ENCODE measurements at places on chromosomes 7 and 10.

DNA sequence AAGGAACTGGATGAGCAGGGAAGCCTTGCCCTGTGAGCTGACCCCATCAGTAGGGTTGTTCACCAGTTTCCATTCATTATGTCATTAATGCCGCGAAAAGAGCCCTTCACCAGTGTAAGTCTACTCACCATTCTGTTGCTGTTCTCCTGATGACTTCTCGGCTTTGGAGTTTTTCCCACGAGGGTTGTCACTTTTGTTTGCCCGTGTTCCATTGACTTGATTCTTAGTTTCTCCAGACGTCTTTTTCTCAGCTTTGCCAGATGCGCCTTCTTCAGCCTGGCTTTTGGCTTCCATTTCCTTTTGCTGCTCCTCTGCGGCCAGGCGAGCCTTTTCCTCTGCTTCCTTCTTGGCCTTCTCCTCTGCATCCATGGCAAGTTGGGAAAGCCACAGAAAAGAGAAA, 128.8 kb downstream of the PPP1R17 start:
- no peak for DNase-seq

GRCh38 chr7:36153571-36154097, 580 bp downstream of the EEPD1 start:
- DNase-seq, result no peak

DNA sequence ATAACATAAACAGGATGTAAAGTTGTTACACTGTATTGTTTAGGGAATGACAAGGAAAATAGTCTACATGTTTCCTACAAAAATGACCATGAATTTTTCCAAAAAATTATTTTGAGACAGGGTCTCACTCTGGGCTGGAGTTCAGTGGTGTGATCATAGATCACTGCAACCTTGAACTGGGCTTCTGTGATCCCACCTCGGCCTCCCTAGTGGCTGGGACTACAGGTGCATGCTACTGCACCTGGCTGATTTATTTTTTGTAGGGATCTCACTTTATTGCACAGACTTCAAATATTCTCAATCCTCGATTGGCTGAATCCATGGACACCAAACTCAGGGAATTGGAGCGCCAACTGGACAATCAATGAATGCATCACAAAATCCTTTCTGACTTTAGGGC, 6.6 kb downstream of the CHCHD2 start:
- DNase-seq, result no peak

- DNase-seq, result peak; percentile 61
These were observed at the start of gene CASD1 for GRCh38 chr7:94509264-94509886. TSS of gene CASD1 (plus strand) at chr7:94509809. CDS start at chr7:94510085, 276 bp downstream.

- DNase-seq, result peak; percentile 84
These were observed 94.6 kb upstream of the MACROH2A2 start for GRCh38 chr10:69957886-69958555.

GRCh38 chr10:104613406-104613805, 27.7 kb upstream of the SORCS3 start:
- DNase-seq, result no peak

DNA sequence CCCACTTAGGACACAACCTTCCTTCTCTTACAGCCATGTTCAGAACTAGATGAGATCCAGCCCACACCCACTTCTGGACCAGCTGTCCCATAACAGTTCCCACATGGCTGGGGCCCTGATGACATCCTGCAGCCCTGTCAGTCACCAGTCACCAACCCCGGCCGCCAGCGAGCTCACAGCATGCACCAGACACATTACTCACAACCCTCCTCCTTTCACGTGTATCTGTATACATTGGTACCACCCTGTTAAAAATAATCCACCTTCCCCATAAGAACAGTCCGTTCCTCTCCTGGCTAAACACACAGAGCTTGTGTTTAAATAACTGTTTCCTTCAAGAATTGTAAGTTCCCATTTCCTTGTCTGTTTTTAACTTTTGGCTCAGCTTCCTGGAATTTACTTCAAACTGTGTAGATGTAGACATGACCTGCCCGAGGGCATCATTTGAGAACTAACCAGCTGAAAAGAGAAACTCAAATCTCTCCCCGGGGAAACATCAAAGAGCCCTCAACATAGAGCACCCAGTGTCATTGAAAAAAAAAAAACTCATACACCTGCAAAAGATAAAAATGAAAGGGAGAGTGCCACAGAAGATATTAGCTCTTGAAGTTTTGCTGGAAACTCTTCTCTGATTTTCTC, 26.0 kb upstream of the PRLHR start:
- DNase-seq, result no peak

DNA sequence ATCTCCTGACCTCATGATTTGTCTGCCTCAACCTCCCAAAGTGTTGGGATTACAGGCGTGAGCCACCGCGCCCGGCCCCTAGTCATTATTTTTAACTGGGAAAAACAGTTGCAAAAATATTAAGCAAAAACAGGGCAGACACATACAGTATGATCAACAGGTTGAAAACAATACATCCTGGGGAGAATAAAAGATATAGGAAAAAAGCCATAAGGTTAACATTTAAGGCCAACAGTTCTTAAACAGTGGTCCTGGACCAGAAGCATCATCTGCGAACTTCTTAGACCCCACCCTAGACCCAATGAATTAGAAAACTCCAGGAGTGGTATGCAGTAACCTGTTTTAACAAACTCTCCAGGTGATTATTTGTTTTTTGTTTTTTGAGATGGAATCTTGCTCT, 6.5 kb downstream of the UBE2H start:
- DNase-seq, result no peak

DNA sequence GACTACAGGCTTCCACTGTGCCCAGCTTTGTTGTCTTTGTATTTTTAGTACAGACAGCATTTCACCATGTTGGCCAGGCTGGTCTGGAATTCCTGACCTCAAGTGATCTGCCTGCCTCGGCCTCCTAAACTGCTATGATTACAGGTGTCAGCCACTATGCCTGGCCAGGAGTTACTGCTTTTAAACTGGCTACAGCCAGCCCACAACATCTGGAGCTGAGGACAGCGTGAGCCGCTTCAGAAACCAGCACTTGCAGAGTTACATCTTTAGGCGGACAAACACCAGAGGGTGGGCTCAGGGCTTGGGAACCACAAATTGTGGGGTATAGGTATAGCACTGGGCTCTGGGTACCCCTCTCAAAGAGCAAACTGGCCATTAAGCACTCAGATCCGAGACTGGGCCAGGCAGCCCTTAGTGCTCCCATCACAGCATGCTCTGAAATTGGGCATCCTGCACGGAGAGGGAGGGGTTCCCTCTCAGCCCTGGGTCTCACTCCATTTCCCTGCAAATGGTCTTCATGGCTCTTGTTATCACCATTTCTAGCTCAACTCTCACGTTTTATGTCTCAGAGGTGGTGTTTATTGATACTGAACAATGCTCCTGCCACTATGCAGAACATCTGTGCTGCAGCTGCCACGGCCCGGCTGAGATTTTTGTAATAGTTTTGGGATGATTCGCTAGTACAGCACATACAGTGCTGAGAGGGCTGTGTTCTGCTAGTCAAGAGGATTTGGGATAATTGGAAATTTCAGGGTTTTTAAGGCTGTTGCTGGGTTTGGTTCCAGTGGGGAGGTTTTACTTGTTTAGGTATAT, 146.4 kb upstream of the LYZL2 start:
- DNase-seq, result peak; percentile 84

DNA sequence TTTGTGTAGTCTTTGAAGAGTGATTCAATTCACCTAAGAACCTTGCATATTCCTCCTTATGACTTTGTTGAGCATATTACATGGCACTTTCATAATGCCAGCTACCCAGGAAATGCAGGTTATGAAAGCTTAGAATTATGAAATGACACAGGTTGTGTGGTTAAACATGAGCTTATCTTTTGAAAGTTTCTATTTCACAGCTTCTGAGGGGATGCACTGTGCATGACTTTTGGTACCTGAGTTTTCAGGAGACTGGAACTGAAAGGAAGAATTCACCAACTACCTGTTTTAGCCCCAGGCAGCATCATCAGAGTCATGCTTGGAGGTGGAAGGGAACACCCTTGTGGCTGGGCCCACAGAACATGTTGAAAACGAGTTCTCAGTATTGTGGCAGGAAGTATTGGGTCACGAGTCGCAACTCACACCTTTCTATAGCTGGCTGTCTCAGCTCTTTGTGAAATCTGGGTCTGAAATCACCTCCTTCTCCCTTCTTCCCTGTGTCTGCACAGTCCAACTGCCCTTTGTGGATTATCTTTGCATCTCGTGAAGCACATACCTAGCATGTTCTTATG, 228.2 kb downstream of the PTEN start:
- no peak for DNase-seq

DNA sequence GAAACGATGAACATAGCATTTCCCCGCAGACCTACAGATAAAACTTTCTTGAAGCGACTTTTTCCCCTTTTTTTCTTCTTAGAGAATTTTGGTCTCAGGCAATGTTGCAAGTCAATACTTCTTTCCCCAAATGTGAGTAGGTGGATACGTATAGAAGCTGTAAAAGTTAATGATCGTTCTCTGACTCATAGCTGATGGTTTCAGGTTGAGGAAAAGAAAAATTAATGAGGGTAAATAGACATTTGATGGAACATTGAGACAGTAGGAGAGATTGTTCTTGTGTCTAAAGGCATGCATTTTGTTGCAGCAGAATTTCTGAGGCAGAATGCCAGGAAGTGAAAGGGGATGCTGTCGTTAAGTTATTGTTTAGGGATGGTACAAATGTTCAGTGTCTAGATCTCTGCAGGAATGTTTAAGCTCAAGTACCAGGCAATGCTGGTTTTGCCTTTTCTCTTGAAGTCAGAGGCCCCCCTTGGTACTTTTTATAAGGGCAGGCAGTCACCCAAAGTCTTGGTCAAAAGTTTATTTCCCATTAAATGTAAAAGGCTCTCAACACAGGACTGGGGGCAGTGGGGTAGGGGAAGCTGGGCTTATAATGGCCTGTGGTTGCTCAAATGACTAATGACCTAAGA, 9.3 kb downstream of the TCF7L2 start:
- no peak for DNase-seq

DNA sequence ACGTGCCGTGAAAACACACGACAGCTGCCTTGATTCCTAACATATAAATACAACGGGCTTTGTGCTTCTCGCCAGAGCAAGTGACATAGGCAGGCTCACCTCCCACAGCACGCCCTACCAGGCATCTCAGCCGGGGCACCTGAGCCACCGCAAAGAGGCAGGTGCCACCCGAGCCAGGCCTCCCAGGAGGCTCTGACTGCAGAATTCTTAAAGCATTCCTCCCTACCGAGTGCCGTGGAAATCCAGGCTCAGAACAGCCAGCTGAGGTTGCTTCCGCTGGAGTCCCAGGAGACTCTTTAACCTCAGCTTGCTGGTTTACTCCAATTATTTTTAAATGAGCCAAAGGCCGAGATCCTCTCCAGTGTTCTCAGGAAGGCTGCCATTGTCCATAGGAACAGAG, 206.5 kb downstream of the USP6NL start:
- no peak for DNase-seq

GRCh38 chr7:158407581-158408317, 179.9 kb downstream of the PTPRN2 start:
- DNase-seq, result no peak

GRCh38 chr7:1388021-1388702, 71.1 kb downstream of the MICALL2 start:
- DNase-seq, result no peak

DNA sequence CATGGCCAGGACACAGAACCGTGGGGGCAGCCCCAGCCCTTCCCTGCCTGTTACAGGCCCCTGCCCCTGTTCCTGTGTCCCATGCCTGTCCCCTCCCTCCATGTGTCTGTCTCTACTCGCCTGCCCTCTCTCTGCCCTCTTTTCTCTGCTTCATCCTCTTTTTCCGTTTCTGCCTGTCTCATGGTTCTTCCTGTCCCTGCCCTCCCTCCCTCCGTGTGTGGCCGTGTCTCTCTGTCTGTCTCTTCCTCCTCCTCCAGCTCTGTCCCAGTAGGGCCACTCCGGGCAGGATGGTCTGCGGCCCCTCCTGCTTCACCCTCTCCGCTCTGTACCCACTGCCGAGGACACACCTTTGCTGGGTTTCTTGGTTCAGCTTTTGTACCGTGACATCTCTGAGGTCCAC, 137.4 kb downstream of the FAM53B start:
- no peak for DNase-seq

- DNase-seq, result peak; percentile 50
These were observed 10.4 kb downstream of the HDAC9 start for GRCh38 chr7:18505870-18506460.

Data from AG08395 (cell line).